ENCODE measurements at places on chromosomes 5 and 9. TPM values are rescaled to one million over a fixed set of nuclear protein-coding genes. Genes with fewer than 3 reads are reported as not detected.

The HRH2 gene
- total RNA-seq, result not detected

The EIF4E1B gene
- not detected for total RNA-seq

The CAMK2A gene
- 0.24 TPM for total RNA-seq

The PCDHA9 gene
- under 0.01 TPM for total RNA-seq

The LHX2 gene
- total RNA-seq, result not detected

The CNTNAP3 gene
- total RNA-seq, result 7.0 TPM

The FGF1 gene
- total RNA-seq, result 0.21 TPM

The GMCL2 gene
- total RNA-seq, result not detected

The DNM1 gene
- 2.8 TPM for total RNA-seq

All from tracheal epithelial cell (primary cell).